Sigmoid colon (tissue), 7 donors: ENCODE measurements at places on chromosomes 12 and 14. TPM values are rescaled to one million over a fixed set of nuclear protein-coding genes. Genes with fewer than 3 reads are reported as not detected.

DNA sequence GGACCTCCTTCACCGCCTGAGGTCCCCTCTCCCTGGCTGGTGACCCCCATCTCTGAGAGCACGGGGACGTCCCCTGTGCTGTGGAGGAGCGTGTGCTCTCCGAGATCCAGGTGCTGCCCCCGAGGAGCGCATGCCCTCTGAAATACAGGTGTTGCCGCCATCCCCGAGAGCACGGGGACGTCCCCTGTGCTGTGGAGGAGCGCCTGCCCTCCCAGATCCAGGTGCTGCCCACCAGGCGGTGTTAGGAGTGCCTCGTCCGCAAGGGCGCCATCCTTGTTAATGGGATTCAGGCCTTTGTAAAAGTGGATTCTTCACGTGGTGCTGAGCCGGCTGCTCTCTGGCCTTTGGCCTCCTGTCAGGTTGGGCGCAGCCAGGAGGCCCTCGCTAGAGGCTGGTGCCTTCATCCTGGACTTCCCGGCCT lies 10.1 kb downstream of the NOC4L start:
- no peak for DNase-seq

GRCh38 chr12:31959161-31959700 lies at the start of gene RESF1:
TSS of gene RESF1 (plus strand) at chr12:31959415. CDS start at chr12:31980956, 21,541 bp downstream.
- peak; percentile 91 for DNase-seq

GRCh38 chr14:25841226-25841625 lies 756.6 kb downstream of the NOVA1 start:
- no peak for DNase-seq

DNA sequence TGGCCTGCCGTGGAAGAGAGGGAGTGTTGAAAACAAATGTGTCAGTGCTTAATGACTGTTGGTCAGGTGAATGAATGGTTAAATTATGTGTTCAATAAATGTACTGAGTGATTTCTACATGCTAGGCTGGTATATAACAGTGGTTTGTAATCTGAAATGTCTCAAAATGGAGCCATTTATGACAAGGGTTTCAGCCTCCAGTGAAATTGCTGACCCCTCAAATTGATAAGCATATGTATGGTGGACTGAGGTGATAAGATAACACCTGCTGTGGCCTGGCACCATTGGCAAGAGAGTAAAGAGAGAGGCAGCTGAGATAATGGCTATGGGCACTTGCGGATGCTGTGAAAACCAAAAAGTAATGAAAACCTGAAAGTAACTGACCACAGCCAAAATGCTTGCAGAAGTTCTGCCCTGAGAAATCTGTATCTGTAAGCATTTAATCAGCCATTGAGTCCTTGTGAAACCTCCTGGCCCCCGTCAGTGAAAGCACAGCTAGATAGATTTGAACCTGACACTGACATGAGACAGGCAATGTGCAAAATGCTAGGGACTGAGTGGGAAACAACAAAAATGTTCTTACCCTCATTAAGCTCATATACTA lies 1.4 kb upstream of the BCAT1 start:
- no peak for DNase-seq

GRCh38 chr12:69698054-69698453 lies 1.0 kb downstream of the BEST3 start:
- no peak for DNase-seq

The TPPP2 gene
- total RNA-seq = not detected
